NB4 (cell line): ENCODE measurements at places on chromosomes 16 and 17.

- peak; percentile 92 for DNase-seq
Observed at GRCh38 chr16:58882292-58882691, 148.2 kb upstream of the GOT2 start.

DNA sequence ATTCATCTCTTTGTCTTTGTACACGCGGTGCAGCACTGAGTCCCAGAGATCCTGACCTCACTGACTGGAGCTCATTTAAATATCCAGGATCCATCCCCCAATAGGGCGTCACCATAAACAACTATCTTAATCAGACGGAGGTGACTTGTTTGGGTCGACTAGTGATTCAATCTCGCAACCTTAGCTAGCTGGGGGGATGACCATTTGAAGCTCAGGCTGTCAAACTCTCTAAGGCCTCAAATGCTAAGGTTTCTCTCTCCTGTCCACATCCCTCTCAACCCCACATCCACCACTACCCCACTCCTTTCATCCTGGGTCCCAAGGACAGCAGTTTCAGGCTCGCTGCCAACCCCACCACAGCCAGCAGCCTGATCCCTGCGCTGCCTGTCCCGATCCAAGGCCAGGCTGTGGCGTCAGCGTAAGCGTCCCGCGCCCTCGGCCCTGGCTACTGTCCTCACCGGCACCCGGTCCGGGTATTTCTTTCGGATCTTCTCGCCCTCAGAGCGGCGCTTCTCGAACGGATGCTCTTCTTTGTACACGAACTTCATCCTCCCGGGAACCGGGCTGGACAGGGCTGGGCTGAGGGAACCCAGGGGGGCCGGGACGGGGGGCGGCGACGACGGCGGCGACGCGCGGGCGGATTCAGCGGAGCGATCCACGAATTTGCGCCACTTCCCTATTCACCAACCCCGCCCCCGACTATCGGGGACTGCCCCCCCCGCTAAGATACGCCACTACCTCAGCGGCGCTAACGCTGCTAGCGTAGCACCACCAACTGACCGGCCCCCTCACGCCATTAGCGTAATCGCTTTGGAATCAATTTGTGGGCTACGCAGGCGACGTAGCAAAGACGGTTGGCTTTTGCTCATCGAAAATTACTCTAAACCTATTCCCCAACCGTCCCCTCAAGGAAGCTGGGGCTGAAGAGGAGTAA, at the start of gene GABARAP:
GABARAP (minus strand) TSS at position 667 of the 934 bp plus-strand sequence; CDS start at position 548, 119 bp downstream.
- DNase-seq, result peak; percentile 84

DNA sequence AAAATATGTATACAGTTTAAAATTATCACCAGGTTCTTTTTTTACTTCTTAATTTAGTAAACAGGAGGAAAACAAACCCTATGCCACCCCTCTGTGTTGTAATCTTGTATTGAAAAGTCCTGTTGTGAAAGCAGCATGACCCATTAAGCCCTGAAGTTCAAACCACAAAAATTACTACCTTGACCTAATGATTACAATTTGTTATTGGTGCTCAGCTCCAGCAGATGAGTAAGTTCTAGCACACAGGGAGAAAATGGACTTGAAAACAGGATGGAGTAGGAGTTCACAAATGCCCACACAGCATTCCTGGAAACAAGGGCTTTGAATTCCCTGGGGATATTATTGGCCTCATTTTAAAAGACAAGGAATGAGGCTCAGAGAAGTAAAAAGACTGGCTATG, 505.8 kb upstream of the ERCC4 start:
- no peak for DNase-seq

DNA sequence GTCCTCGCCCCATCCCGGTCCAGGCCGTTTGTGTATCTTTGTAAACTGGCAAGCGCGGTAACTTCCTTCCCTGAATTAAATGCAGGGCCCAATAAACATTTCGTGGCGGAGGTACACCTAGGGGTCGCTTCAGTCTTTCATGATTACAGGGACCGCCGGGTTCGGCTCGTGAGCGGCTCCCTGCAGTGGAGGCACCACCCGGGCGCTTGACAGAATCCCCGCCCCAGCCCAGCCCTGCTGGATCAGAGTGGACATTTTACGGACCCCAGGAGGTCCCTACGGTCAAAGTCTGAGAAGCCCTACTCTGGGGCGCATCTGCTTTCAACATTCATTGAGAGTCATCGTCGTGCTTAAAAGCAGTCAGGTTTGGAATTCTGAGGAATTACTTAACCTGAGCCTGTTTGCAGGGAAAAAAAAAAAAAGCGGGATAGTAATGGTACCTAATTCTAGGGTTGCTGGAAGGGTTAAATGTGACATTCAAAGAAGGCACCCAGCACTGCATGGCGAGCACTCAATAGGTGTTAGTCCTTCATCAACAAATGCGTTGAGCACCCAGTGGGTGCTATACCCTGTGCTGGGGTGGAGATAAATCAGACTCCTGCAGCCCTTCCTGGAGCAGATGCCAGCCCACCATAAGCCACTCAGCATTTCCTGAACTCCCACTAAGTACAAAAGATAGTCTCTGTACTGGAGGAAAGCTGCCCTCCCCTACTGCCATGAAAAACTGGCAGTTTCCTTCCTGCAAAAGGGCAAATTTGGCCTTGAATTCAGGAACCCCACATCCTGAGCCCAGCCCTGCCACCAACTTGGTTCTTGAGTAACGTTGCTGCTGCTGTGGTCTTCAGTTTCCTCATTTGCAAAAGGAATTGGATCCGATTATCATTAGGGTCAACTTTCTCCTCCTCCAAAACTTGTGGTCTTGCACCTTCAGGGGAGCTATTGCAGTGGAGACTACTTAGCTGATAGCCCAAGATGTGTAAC, 658 bp upstream of the DUSP3 start:
- peak; percentile 77 for DNase-seq

- no peak for DNase-seq
Observed at GRCh38 chr16:79563921-79564320, 36.6 kb downstream of the MAF start.

DNA sequence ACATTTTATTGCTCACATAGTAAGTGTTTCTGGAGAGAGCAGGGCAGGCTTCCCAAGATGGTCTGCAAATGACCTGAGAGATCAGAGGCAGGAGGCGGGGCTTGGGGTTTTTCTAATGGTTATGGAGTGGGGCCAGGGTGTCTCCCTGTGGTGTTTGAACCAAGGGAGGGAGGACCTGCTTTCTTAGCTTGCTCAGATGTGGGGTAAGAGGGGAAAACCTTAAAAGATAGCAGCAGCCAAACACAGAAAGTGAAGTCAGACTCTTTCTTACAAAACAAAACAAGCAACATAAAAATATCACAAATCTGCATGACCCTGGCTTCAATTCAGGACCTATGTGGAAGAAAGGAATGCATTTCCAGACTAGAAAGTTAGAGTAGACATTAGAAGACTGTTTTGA, 22.9 kb upstream of the DNAJA2 start:
- DNase-seq, result peak; percentile 48

- no peak for DNase-seq
Observed at GRCh38 chr17:39765766-39766165, 28.0 kb downstream of the GRB7 start.

DNA sequence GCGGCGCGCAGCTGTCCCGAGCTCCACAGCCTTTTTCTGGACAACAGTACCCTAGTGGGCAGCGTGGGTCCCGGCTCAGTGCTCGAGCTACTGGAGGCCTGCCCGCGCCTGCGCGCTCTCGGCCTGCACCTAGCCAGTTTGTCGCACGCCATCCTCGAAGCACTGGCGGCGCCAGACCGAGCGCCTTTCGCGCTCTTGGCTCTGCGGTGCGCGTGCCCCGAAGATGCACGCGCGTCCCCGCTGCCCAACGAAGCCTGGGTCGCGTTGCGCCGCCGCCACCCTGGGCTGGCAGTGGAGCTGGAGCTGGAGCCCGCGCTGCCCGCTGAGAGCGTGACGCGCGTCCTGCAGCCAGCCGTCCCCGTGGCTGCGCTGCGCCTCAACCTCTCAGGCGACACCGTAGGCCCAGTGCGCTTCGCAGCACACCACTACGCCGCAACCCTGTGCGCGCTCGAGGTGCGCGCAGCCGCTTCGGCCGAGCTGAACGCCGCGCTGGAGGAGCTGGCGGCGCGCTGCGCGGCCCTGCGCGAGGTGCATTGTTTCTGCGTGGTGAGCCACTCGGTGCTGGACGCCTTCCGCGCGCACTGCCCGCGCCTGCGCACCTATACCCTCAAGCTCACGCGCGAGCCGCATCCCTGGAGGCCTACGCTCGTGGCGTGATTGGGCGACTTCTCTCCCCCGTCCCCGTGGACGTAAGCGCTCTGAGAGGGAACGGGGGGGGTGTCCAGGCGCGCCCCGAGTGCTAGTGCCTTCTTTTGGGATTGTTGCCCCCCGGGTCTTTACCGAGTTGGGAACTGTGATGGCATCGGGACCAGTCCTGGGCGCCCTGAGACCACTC, 1.2 kb upstream of the HSF4 start:
- DNase-seq, result no peak

DNA sequence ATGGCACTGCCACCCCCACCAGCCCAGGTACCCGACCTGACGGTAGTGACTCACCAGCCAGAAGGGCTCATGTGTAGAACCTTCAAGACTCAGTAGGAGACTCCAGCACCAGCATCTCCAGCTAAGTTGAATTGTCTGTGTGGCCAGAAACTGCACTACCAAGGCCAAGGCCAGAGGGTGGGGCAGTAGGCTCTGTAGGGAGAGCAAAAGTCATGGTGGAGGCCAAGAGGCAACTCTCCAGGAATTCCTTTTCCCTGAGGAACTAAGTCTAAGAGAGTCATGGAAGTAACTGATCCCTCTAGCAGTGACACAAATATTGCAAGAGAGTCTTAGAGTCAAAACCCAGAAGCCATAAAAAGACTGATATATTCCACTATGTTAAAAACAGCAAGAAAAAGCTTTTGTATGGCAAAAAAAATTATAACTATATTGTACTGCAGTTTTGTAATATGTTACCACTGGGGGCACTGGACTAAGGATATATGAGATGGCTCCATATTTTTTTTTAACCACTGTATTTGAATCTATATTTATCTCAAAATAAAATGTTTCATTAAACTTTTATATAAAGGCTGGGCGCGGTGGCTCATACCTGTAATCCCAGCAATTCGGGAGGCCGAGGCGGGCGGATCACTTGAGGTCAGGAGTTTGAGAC, 30.2 kb upstream of the GUCY2D start:
- DNase-seq, result no peak
